H1 (cell line): ENCODE measurements at places on chromosomes 2 and 18. TPM values are rescaled to one million over a fixed set of nuclear protein-coding genes. Genes with fewer than 3 reads are reported as not detected.

DNA sequence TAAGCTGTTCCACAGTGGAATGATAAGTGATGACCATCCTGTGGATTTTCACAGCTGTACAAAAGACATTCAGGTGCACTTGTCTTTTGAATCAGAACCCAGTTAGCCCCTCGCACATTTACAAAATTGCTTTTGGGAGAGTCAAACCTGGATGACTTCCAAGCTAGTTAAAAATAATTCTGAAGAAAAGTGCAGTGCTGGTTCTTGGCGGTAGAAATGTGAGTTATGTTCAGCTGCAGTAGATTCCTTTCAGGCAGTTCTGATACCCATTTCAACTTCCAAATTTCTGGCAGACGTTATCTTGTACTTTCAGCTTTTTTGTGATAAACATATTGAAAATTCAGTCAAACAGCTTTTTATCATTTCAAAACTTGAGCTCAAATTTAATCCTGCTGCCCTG, 324.7 kb downstream of the NRXN1 start:
- H3K27ac ChIP-seq, result no peak overlapping the region
- H3K4me3 ChIP-seq, result no peak overlapping the region
- no peaks in the 10 kb centered on the region for H3K4me1 ChIP-seq
- no peaks in the 10 kb centered on the region for H3K27me3 ChIP-seq
- H3K36me3 ChIP-seq, result no peaks in the 10 kb centered on the region

DNA sequence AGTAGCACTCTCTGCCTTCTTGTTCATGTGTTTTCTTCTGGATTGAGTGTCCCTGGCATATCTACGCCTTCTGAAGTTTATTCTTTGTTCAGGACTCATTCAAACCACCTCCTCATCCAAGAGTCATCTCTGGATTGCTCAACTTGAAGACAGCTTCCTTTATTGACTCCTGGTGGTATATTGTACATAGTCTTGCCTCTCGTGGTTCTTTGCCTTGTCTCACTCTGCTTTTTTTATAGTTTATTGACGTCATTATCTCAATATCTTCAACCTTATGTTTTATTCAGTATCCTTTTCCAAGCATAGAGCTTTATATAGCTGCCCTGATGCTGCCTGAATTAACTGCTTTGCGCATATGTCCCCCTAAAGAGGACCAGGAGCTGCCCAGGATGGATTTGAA, 161.7 kb downstream of the INSIG2 start:
- no peak for DNase-seq
- H3K4me1 ChIP-seq, result no peaks in the 10 kb centered on the region
- no peaks in the 10 kb centered on the region for H3K36me3 ChIP-seq
- H3K27me3 ChIP-seq, result no peaks in the 10 kb centered on the region; the same call in 1 of the 2 replicates

DNA sequence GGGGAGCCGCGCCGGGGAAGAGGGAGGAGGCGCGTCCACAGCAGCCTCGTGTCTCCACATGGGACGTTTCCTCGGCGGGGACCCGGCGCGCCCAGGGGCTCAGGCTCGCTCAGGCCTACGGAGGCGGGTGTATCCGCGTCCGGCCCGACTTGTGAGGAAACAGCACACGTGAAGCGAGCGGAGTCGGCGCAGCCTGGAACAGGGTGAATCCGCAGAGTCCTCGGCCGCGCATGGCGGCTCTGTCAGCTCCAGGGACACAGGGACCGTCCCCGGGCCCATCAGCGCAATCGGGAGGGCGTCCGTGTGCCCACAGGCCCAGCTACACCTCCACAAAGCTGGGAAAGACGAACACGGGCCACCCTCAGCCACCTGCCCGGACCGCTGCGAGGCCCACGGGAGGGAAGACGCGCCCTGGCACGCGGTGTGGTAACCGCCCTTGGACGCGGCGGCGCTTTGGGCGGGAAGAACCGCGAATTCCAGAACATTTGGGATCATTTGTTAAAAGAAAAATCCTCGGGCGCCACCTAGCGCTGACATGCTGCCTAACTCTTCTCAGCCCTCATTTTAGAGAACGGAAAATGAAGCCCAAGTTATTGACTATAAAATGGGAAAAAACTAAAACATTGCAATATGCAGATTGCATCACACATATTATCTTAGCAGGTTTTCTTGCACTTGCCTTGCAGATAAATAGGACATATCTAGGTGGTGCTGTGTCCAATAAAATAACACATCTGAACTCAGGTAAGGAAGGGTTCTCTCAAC, 40.4 kb downstream of the TMEM18 start:
- H3K4me3 ChIP-seq, result no peak overlapping the region
- DNase-seq, result peak; percentile 90
- no peaks in the 10 kb centered on the region for H3K4me1 ChIP-seq
- peaks cover 13% of the 10 kb centered on the region for H3K27me3 ChIP-seq

DNA sequence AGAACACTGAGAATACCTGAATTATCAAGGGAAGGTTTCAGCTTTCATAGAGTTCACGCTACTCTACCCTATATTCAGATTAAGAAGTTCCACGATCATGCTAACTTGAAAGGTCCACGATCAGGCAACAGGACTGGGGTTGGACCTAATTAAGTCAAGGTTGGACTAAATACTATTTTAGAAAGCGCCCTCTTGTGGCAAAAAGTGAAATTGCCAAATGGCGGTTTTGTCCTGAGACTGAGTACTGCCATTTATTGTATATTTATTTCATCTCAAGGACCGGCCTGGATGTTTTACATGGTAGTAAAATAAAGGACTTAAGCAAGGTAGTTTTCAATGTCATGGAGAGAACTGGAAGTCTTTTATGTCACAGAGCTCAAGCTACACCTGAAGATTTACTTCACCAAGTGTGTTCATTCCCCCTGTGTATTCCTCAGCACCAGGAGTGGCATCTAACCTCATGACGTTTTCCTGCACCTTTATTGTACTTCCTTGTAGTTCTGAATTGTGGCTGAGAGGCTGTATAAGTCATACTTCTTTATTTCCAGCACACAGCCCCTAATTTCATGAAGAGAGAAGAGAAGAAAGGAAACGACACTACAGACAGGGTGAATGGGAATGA, 56.8 kb downstream of the SRD5A2 start:
- DNase-seq, result peak; percentile 81
- no peak overlapping the region for H3K27ac ChIP-seq
- no peaks in the 10 kb centered on the region for H3K27me3 ChIP-seq
- H3K36me3 ChIP-seq, result no peaks in the 10 kb centered on the region
- no peaks in the 10 kb centered on the region for H3K4me1 ChIP-seq

The ABCG5 gene
- not detected in 2 replicates for total RNA-seq

DNA sequence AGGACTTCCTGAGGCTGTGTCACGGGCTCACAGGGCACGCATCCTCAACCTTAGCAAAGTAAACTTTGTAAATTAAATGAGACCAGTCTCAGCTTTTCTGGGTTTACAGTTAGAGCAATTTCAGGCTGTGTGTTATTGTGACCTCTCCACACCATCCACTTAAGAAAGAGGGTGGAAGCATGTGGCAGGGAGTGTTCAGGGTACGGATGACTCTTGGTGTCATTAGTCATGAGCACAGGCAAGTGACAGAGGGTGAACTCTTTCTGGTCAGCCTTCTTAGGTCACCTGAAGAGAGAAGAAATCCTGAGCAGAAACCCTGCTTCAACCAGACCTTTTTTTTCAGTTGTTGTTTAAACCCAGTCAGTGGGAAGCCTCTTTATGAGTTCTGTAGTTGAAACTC, 207.9 kb downstream of the ICOS start:
- no peak overlapping the region for H3K27ac ChIP-seq
- no peak for DNase-seq
- H3K4me1 ChIP-seq, result no peaks in the 10 kb centered on the region

DNA sequence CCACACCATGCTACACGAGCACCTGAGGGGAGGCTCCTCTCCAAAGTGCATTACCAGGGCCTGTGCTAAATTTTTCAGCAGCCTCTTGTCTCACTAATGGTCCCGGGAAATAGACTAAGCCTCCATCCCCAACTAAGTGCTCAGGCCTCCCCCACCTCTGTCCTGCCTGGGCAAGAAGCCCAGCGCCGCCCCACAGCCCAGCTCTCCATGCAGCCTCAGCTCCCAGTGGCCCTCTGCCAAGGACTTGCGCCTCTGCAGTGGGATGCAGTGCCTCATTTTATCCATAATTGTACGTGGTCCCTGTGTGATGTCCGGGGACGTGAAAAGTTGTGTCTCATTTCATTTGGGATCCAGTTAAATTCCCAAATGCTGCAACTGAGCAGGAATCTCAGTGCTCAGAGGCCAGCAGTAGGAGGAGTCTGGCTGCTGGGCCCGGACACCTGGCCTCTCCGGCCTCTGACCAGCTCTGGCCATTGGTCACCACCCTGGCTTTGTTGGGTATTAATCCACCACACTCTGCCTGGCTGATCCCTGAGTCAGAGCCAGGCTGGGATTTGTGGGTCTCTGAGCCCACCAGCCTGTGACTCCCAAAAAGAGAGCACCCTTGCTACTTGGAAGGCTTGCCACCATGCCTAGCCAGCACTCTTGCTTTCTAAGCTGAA, 11.4 kb upstream of the STEAP3 start:
- no peaks in the 10 kb centered on the region; the same call in 1 of the 2 replicates for H3K4me1 ChIP-seq
- H3K27me3 ChIP-seq, result no peaks in the 10 kb centered on the region
- H3K27ac ChIP-seq, result no peak overlapping the region
- H3K36me3 ChIP-seq, result no peaks in the 10 kb centered on the region
- DNase-seq, result no peak

GRCh38 chr2:144201126-144201525, 318.8 kb downstream of the ZEB2 start:
- no peaks in the 10 kb centered on the region for H3K36me3 ChIP-seq
- H3K4me1 ChIP-seq, result no peaks in the 10 kb centered on the region
- no peak overlapping the region for H3K4me3 ChIP-seq
- H3K27ac ChIP-seq, result no peak overlapping the region
- DNase-seq, result no peak

The FBXO36 gene
- total RNA-seq, result 2.8 and 3.4 TPM in 2 replicates

The CDH7 gene
- total RNA-seq, result 1.3 and 1.5 TPM in 2 replicates

DNA sequence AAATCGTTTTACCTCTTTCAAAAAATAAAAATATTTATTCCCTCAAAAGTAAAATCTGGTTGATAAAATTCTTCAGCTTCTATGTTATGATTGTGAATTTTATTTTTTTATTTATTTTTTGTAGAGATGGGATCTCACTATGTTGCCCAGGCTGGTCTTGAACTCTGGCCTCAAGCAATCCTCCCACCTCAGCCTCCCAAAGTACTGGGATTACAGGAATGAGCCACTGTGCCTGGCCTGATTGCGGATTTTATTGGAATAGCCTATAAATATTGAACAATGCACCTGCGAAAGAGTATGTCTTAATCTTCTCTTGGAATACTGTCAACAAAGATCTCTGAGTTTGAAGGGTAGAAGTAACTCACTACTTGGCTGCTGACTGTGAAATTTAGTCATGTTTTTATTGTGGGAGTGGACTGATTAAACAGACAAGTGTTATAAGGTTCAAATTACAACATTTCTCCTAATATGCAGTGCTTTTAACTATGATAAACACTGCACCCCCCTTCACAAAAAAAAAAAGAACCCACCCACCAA, 138.0 kb downstream of the AFF3 start:
- no peaks in the 10 kb centered on the region for H3K4me1 ChIP-seq
- H3K36me3 ChIP-seq, result no peaks in the 10 kb centered on the region
- no peaks in the 10 kb centered on the region for H3K27me3 ChIP-seq
- no peak overlapping the region for H3K4me3 ChIP-seq
- no peak overlapping the region for H3K27ac ChIP-seq

The SGPP2 gene
- not detected in 2 replicates for total RNA-seq

DNA sequence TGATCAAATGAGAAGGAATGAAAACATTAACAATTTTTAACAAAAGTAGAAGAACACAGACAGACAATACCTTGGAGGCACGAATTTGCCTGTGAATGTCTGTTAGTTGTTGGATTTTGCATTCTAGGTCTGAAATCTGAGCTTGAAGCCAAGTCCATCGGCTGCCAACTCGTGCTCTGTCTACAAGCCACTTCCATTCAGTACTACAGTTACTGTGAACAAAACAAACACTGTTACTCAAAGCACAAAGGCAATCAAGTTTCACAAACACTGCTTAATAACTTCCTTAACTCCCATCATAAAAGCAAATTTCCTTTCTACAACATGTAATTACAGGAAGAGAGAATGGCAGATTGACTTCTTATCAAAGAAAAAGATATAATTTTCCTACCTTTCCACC, 42.2 kb downstream of the KANSL1L start:
- no peaks in the 10 kb centered on the region for H3K27me3 ChIP-seq
- no peak overlapping the region for H3K27ac ChIP-seq
- H3K4me3 ChIP-seq, result no peak overlapping the region
- no peak for DNase-seq
- no peaks in the 10 kb centered on the region; the same call in 1 of the 2 replicates for H3K36me3 ChIP-seq

- no peak for DNase-seq
- H3K27ac ChIP-seq, result no peak overlapping the region
- H3K27me3 ChIP-seq, result no peaks in the 10 kb centered on the region
- no peaks in the 10 kb centered on the region for H3K4me1 ChIP-seq
Measured at GRCh38 chr2:169761251-169761969, 27.8 kb downstream of the KLHL23 start.
